ENCODE measurements at places on chromosomes 12 and 14.

DNA sequence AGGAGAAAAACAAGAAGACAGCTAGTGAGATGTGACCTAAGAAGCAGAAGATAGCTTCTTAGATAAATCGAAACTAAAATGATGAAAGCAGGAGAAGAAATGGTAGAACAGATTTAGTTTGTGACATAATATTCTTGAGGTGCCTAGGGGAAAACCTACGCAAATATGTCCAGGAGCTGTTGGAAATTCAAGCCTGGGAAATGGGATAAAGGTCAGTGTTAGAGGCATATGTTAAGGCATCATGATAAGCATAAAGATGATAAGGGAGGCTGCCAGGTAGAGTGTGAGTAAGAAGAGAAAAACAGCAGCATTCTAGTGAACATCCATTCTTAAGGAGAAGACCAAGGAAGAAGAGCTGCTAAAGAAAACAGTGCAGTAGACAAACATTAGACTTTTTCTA lies 109.6 kb upstream of the LGR5 start:
- DNase-seq = no peak

DNA sequence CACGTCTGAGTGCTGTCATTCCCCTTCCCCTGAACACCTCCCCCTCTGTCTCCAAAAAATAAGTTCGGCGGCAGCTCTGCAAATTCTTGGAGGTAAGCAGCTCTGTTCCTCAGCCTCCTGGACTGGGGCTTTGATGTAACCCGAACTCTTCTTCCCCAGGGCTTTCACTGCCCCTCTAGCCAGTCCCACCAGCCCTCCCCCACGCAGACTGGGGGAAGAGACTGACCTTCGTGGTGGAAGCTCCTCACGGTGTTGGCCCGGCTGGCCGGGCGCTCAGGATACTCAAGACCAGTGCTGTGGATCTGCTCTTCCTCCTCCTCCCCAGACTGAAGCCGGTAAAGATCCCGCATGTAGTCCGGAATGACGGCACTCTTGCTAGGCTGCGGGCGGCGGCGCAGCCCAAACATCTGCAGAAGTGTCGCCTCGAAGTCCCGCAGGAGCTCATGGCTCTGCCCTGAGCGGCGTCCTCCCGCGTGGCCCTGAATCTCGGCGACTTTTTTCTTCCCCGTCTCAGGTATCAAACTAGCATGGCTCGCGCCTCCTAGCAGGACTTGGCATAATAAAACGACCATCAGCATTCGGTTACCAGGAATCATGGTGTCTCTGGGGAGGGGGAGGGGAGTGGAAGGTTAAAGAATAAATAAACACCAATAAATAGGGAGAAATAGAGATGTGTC lies 4.9 kb downstream of the BMP4 start:
- no peak for DNase-seq

GRCh38 chr12:79725987-79726386 lies 35.2 kb upstream of the PAWR start:
- no peak for DNase-seq

- DNase-seq = no peak
These were observed 107.9 kb downstream of the PTPRQ start for GRCh38 chr12:80551897-80552296.

- no peak for DNase-seq
These were observed 327.6 kb downstream of the SOX5 start for GRCh38 chr12:23621900-23622299.

- no peak for DNase-seq
These were observed 17.5 kb downstream of the MARK3 start for GRCh38 chr14:103402695-103403094.
